ENCODE measurements at places on chromosomes 11 and 22.

GRCh38 chr22:29391546-29391945 lies 3.2 kb upstream of the AP1B1 start:
- no peak for DNase-seq

GRCh38 chr11:6328321-6328720 lies 8.0 kb upstream of the CAVIN3 start:
- no peak for DNase-seq

- DNase-seq, result no peak
Observed at GRCh38 chr22:29336751-29337490, 21.4 kb upstream of the RASL10A start.

GRCh38 chr11:9320047-9320446 lies 5.7 kb upstream of the TMEM41B start:
- no peak for DNase-seq

GRCh38 chr11:72730737-72731136 lies 21.5 kb downstream of the ARAP1 start:
- no peak for DNase-seq

DNA sequence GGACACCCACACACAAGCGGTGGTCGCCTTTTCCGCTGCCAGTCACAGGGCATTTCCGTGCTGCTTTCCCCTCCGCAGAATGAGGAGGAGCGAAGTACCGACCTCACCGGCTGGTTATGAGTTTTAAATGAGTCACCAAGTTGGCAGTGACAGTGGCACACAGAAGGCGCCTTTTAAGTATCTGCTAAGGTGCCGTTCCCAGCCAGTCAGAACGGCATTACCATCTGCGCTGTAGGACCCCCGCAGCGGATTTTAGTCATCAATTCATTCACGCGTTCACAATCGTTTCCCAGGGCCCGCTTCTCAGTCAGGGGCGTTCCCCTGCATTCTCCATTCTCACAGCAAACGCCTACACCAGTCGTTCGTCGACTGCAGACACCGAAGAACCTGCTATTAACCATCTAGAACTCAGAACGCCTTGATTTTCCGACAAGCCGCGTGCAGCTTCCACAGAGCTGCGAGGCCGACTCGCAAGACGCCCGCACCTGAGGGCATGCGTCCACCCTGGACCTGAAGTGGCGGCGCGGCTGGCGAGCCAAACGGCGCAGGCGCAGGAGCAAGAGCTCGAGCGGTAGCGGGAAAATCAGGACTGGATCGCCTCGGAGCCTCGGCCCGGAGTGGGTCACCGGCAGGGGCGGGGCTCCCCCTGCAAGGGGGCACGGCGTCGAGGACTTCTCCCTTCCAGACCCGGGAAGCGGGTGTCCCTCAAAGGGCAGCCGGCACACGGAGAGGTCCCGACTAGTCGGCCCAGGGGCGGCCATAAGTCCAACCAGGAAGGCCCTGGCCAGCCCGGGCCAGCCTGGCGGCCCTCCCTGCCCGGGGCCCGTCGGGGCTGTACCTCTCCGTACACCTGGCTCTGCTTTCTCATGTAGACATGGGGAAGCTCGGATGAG lies 642 bp downstream of the CYP2R1 start:
- peak; percentile 84 for DNase-seq

DNA sequence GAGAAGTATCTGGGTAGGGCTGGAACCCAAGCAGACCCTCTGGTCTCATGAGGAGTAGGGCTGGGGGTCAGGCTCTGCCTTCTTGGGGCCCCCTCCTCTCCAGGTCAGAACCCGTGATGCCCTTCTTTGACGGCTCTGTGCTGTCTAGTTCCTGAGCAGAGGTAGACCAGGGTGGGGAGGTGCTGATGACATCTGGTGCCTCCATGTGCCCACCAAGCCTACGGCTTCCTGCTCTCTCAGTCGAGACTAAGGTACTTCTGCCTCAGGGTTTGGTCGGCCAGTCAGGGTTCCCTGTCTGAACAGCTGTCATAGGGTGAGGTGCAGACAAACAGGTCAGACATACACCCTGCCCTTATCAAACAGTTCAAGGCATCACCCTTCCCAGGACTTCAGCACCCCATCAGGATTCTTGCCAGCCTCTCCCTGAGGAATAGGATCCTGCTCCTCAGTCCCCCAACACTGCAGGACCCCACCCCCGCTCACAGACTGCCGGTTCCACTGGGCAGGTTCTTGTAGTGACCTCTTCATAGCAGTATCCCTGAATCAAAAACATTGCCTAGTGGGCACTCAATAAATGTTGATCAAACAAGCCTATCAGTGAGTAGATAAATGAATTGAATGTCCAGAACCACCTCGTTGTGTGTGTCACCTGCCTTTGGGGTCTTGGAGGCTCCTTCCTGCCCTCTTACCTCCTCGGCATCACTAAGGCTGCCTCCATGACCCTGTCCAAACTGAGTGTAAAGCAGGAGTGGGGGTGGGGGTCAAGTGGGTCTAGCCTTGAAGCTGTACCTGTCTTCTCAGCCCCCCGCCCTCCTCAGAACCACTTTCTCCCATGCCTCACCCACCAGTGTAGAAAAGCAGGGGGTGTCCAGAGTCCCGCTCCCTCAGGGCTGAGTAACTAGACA lies 158.2 kb downstream of the BUD13 start:
- no peak for DNase-seq

DNA sequence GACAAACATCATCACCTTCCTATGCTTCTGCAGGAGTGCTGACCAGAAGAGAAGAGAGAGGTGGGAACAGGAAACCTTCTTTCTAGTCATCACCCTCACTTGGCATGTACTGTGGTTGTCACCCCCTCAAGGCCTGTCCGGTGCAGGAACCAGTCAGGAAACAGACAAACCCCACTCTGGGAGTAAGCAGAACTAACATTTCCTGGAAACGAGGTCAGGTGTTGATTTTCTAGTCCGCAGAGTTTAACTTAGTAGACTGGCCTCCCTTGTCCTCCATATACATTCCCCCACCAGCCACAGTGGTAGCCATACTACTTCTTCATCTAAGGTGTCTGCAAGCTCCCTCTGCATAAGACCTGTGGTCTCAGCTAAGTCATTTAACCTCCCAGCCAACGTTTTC lies 80.7 kb upstream of the NCAM1 start:
- no peak for DNase-seq

DNA sequence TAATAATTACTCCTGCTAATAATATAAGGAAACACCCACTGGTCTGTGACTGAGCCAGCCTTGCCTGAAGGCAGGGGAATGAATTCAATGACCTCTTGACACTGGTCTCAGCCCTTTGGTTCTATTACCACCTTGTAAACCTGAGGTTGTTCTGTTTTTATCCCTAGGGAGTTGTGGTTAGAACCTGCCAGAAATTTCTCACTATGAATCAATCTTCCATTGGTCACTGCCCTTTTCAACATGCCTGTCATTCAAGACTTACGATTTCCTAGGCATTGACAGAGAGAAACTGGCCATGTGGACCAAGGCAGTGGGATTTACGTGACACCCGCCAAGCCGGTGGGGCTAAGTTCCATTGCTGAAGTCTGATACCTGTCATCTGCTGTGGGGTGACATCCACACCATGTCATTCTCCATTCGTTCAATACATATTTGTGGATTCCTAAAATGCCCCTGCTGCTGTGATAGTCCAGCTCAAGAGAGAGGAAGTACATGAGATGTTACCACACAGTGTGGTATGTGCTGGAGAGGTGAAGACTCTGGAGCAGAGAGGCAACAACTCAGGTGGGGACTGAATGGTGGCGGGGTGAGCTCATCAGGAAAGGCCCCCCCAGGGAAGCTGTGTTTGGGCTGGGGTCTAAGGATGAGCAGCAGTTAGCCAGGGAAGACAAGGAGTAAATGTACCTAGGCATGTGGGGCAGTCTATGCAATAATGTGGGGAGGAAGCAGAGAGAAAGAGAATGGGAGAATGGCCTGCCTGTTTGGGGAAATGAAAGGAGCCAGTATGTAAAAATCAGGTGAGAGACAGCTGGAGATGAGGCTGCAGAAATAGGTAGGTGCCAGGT lies 15.2 kb upstream of the EHF start:
- DNase-seq, result no peak

DNA sequence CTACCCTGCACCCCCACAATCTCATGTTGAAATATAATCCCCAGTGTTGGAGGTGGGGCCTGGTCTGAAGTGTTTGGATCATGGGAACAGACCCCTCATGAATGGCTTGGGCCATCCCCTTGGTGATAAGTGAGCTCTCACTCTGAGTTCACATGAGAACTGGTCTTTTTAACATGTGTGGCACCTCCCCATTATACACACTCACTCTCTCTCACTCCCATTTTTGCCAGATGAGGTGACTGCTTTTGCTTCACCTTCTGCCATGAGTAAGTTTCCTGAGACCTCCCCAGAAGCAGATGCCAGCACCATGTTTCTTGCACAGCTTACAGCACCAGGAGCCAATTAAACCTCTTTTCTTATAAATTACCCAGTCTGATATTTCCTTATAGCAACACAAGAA lies 32.1 kb upstream of the DRD2 start:
- DNase-seq, result no peak

GRCh38 chr11:60905551-60906113 lies 753 bp downstream of the PRPF19 start:
- DNase-seq, result no peak

DNA sequence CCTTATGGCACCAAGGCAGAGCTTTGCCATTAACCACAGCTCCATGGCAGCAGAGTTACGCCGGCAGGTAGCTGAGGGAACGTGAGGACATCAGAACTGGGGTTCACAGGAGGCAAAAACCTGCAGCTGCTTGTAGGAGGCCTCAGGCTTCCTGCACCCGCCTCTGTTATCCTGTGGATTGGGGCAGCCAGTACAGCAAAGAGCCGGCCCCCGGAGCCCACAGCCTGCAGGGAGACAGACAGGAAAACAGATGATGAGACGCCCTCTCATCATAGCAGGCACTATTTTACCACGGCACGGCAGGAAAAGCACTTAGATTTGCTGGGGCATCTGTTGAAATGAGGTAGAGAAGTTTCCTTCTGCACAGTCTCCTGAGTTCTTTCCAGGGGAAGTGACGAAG lies 870.3 kb downstream of the TBC1D22A start:
- no peak for DNase-seq

- no peak for DNase-seq
Observed at GRCh38 chr11:123681030-123681429, 26.6 kb upstream of the SCN3B start.

GRCh38 chr11:47889714-47890441 lies 41.7 kb upstream of the NUP160 start:
- DNase-seq, result no peak

- DNase-seq, result no peak
Observed at GRCh38 chr11:119403021-119403420, 20.0 kb downstream of the THY1 start.

DNA sequence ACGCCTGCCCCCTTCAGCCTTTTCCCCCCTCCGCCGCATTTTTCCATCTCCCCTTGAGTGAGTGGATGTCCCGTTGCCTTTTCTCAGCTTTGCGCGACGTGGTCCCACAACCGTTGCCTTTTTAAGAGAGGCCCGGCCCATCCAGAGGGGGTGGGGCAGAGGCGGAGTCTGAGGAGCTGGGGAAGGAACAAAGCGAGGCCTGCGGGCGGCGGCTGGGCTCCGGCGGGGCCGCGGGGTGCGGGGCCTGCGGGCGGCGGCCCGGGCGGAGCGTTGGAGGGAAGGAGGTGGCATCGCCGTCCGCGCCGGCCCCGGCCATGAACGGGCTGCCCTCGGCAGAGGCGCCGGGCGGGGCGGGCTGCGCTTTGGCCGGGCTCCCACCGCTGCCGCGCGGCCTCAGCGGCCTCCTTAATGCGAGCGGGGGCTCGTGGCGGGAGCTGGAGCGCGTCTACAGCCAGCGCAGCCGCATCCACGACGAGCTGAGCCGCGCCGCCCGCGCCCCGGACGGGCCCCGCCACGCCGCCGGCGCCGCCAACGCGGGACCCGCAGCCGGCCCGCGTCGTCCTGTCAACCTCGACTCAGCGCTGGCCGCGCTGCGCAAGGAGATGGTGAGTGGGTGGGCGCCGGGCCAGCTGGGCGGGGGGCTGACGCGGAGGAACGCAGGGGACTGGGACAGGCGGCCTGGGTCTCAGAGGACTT lies at the start of gene FAM89B:
FAM89B (plus strand) TSS at position 183 of the 696 bp plus-strand sequence; CDS start at position 315, 132 bp downstream.
- DNase-seq, result peak; percentile 86

GRCh38 chr11:75338516-75339208 lies 12.8 kb downstream of the ARRB1 start:
- DNase-seq, result no peak

GRCh38 chr11:48164836-48165235 lies 51.8 kb upstream of the OR4B1 start:
- no peak for DNase-seq

DNA sequence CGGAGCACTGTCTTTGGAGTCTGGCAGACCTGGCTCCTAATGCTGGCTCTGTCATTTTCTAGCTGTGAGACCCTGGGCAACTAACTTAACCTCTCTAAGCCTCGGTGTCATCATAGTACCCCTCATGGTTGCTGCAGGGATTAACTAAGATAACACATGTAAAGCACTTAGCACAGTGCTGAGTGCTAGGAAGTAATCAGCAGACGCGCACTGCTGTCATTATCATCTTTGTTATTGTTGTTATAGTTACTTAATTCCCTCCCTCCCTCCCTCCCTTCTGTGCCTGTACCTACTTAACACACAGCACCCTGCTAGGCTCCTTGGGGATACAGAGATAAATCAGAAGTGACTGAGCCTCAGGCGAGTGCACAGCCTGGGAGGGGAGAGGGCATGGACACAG lies 104.7 kb upstream of the PITPNB start:
- no peak for DNase-seq

DNA sequence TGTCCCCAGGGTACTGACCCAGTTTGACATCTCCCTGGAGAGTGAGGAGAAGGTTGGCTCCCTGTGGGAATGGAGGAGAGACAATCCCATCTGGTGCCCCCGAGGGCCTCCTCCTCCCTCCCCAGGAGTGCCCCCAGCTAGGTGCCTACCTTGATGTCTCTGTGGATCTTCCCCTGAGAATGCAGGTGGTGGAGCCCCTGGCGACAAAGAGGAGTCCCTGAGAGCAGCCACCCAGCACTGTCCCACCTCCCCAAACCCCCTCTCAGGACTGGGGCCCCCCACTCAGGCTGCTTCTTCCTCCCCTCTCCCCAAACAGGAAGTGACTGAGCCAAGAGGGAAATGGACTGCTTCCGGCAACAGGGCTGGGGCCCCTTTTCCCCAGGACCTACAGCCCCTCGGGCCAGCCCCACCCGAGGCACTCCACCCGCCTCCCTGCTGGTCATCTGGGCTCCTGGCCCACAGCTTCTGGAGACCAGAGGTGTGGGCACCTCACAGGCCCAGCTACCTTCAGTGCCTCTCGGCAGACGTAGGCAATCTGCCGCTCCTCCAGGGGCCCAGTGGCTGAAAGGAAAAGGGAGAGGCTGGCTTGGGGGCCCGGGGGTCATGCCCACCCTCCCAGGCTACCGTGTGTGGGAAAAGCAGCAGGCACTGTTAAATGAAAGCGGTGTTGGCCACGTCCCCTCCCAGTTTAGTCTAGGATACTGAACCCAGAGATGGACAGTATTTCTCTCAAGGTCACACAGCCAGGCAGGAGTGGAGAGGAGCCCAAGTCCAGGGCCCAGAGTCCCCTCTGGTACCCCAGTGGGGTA lies 1.2 kb downstream of the MAP4K2 start:
- DNase-seq, result no peak

DNA sequence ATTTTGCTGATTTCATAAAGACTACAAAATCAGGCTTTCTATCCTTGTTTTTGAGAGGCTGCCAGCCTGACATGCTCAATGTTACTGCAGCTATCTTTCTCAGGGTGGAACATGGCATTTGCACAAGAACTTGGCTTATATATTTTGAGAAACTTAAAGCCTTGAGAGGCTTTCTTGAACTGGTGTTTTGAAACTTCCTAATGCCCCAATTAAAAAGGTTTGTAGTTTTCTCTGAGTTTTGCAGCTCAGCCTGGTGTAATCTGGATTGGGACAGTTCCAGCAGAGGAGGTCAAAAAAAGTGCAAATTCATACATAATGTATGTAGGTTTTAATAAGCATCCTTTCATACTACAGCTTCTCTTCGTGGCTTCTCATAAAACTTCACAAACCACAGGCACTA lies 223.4 kb downstream of the FAM76B start:
- no peak for DNase-seq

GRCh38 chr11:76604626-76605241 lies 65.8 kb downstream of the LRRC32 start:
- no peak for DNase-seq
